Bronchial epithelial cell (primary cell): ENCODE measurements at places on chromosomes 3 and 15. TPM values are rescaled to one million over a fixed set of nuclear protein-coding genes. Genes with fewer than 3 reads are reported as not detected.
A peak's percentile ranks its signal among the peaks of the same experiment; 100 is the strongest.

DNA sequence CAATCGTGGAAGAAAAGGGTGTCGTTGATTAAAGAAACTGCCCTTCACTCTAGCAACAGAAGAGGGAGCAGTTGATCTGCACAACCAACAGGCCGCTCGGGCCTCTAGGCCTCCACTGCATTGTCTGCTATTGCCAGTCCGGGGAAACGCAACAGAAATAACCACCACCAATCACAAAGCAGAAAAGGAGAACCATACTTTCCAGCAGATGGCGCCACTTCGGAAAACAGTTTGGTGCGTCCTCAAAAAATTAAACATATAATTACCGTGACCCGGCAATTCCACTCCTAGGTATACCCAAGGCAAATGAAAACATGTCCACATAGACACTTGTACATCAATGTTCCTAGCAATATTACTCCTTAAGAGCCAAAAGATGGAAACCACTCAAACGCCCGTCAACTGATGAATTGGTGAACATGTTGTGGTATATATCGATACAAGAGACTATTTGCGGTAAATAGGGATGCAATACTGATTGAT is 154.1 kb downstream of the TJP1 start:
- DNase-seq = peak; percentile 72

DNA sequence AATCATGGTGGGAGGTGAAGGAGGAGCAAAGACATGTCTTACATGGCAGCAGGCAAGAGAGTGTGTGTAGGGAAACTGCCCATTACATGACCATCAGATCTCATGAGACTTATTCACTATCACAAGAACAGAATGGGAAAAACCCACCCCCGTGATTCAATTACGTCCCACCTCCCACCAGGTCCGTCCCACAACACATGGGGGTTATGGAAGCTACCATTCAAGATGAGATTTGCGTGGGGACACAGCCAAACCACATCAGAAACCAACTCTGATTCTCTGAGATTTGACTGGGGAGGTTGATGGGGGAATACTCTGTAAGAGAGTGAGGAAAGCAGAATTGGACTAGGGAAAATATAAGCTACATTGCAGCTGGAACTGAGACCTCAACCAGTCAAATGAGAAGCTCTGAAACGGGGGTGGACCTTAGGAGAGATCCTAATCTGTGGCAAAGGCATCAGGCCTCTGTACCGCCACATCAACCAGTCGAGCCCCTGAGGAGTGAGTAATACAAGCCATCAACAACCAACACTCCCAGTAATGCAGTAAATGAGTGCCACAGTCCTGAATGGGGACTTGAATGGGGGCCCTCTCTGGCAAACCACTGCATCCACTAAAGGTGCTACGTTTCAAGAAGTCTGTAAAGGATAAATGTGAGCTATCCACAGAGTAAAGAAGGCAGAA is 207.9 kb upstream of the GADL1 start:
- DNase-seq = no peak

DNA sequence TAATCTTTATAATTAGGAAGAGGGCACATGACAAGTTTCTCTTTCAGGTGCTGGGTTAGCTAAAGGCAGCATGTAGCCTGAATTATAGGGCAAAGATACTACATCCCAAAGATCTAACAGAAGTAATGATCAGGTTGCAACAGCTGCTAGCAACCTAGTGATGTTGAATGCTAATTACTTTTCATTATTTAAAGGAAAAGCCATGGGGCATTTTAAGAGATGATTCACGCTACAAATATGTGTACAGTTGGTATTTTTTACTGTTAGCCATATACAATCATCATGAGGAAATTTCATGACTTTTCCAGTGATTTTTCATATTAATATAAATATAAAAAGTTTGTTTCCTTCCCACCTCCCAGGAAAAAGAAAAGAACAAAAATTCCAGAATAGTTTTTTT is 43.0 kb downstream of the NEK10 start:
- no peak for DNase-seq

GRCh38 chr3:50926868-50927267 is 252.1 kb downstream of the DOCK3 start:
- DNase-seq = no peak

- peak; percentile 25 for DNase-seq
These were observed 539.0 kb downstream of the FGF12 start for GRCh38 chr3:192188218-192188835.

DNA sequence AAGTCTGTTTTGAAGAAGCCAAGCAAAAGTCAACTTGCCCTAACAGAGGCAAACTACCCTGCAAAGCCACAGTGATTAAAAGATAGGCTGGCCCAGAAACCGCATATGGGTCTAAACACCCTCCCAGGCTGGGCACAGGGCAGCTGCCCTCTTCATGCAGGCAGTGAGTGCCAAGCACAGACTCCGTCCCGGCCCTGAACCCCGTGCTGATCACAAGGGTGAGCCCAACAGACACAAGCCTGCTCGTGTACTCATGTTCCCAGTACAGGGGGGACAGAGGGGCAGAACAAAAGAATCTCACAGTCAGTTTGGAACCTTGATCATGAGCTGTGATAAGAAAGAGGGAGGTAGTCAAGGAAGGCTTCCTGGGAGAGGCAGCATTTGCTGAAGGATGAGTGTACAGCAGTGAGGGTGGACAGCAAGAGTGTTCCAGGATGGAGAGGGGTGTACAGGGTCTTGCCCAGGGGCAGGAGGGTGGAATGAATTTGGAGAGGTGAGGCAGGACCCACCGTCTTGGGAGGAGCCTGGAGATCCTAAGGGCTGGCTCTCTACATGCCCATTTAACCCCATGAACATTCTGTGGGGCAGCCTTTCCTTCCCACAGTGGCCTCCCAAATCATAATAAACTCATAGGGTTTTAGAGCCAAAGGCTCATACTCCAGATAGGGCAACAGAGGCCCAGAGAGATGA is 43.2 kb upstream of the PRR23E start:
- no peak for DNase-seq

GRCh38 chr15:36029606-36030210 is 483.7 kb upstream of the DPH6 start:
- DNase-seq = no peak

DNA sequence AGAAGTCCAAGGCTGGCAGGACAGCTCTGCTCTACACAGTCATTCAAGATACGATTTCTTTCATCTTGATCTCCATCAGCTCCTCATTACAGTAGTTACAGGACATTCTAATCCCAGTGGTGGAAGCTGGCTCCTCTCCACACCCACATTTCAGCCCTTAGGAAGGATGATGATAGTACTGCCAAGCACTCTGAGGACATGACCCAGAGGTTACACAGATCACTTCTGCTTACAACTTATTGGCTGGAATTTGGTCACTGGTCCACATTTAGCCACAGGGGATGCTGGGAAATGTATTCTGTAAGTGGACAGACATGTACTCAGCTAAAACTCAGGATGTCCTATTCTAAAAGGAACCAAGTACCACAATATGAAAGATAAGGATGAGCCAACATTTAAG is 77.1 kb downstream of the IQCH start:
- no peak for DNase-seq

- DNase-seq = no peak
These were observed 298.0 kb upstream of the MME start for GRCh38 chr3:154782151-154782550.

- DNase-seq = no peak
These were observed 117.3 kb downstream of the XXYLT1 start for GRCh38 chr3:195153653-195154052.

GRCh38 chr3:183181606-183182005 is 19.1 kb upstream of the LAMP3 start:
- no peak for DNase-seq

- peak; percentile 73 for DNase-seq
These were observed 5.8 kb downstream of the PRRT3 start for GRCh38 chr3:9946112-9947024.

DNA sequence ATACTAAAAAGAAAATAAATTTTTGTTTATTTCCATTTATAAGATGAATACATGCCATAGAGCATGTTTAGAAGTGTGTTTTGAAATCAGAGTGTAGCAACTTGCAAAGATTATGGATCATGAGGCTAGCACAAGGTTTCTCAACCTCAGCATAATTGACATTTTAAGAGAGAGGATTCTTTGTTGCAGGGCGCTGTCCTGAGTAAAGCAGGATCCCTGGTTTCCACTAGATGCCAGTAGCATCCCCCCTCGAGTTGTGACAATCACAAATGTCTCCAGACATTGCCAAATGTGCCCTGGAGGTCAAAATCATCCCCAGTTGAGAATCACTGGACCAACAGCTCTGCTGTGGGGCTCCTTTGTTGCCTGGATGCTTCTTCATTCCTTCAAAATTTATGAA is 128.5 kb upstream of the RBMS3 start:
- no peak for DNase-seq

DNA sequence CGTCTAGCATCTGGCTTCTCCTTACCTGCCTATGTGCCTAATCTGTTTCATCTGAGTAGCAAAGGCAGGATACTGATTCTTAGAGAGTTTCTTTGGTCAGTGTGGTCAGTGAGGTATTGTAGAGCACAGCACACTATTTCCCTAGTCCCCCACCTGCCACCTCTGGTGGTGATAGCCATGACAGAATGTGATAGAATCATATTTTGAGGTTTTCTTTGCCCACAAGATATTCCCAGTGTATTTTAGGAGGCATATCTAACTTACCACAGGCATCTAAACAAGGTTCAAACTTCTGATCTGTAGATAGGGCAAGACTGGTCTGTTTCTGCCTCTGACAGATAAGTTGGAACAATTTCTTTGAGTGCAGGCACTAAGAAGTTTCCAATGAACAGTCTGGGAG is 188.0 kb downstream of the SOX2 start:
- DNase-seq = no peak

GRCh38 chr15:34993412-34993811 is 5.3 kb upstream of the ZNF770 start:
- DNase-seq = peak; percentile 69

- no peak for DNase-seq
These were observed 40.0 kb downstream of the MYO9A start for GRCh38 chr15:72077950-72078349.

The SI gene
- total RNA-seq = not detected in 2 replicates

The CFAP91 gene
- not detected in 2 replicates for total RNA-seq

The IL5RA gene
- not detected in 2 replicates for total RNA-seq

The RHOV gene
- 7.1 and 38.7 TPM in 2 replicates for total RNA-seq

The VWA5B2 gene
- not detected in 2 replicates for total RNA-seq

The A4GNT gene
- total RNA-seq = not detected in 2 replicates

The VIPR1 gene
- 4.2 and 5.8 TPM in 2 replicates for total RNA-seq
